ENCODE measurements at places on chromosomes 4 and X.

DNA sequence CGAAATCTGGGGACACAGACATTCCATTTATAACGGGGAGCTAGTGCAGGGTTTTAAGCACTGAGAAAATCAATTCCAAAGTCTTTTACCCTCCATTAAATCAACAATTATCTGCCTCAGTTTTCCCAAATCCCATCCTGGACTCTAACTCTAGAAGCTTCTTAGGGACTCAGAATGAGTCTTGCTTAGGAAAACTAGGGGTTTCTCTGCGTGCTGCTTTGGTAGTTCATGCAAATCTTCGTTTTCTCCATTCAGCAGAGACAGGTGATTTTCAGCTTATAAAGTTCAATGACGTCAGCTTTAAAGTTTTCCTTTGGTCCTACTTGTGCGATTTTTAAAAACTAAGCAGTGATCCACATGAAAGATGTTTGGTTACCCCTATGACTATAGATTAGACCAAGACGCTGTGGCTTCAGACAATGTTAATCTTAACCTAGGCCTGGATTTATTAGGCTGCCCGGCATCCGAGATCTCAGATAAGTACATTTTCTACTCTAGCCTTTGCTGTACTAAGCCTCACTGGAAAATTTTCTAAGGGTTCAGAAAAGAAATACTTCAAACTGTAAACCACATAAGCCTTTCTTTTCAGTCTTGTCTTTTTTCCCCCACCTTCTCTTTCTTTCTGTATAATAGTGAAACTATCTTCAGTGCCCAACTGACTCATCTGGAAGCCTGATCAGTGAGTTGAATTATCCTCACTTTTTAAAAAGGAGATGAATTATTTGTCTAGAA lies 121.4 kb upstream of the GATB start:
- DNase-seq = no peak

- DNase-seq = no peak
Observed at GRCh38 chr4:137463377-137464003, 68.8 kb downstream of the PCDH18 start.

DNA sequence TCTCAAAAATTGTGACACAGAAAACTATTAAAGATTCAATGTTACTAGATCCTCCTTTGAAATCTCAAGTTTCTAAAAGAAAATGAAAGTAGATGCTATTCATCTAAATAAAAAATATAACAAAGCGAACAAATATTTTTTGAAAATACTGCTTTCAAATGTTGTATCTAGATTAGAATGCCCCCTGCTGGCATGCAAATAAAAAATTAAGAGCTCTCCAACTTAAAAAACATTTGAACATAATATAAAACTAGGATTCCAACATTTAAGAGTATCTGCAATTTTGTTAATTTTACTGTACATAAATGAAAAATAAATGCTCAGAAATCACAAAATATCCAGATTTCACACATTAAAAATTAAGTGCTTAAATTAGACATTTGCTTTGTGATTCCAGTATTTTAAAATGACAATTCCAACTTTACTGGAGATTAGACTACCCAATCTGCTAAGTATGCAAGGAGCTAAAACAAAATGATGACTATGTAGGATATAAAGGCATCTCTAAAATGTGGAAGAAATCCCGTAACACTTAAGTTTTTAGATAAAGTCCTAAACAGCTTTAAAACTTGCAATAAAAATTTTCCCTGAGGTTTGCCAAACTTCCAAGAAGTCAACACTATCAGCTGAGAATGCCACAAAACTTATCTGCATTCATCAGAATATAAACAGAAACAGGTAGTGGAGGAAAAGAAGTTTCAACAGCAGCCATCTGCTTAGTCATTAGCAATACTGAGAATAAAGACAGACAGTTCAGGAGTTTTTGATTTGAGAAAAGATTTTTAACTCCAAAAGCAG lies 32.7 kb downstream of the DHX15 start:
- no peak for DNase-seq

GRCh38 chrX:151985955-151986354 lies 11.5 kb upstream of the GABRE start:
- no peak for DNase-seq

GRCh38 chr4:175035905-175036304 lies 117.7 kb downstream of the ADAM29 start:
- DNase-seq = no peak

GRCh38 chr4:183261953-183262775 lies 57.9 kb downstream of the CLDN22 start:
- DNase-seq = peak; percentile 61

DNA sequence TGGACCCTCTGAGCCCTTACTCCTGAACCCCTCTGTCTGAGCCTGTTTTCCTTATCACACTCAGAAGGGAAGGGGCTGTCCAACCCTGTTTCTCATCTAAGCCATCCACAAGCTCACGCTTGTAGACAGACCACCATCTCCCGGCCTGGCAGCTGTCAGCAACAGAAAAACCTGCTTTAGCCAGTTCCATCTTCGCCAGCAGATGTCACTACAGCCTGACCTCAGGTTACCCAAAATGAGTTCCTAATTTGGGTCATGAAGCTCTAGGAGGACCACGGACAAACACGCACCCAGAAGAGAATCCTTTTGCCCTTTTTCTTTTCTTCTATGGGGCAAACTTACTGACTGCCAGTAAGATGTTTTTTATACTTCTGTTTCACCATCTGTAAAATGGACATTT lies 445.4 kb downstream of the BCOR start:
- DNase-seq = peak; percentile 15

- no peak for DNase-seq
Observed at GRCh38 chrX:17634542-17635207, 102.6 kb upstream of the SCML1 start.
